ENCODE measurements at places on chromosomes 5 and 9.

- DNase-seq: no peak
These were observed 5.1 kb upstream of the RALGDS start for GRCh38 chr9:133125941-133126696.

- DNase-seq: no peak
These were observed 550.7 kb upstream of the DAP start for GRCh38 chr5:11311731-11312130.

- DNase-seq: peak; percentile 94
These were observed 45.6 kb downstream of the SAR1B start for GRCh38 chr5:134586866-134587524.

GRCh38 chr5:127011961-127012644 lies 18.3 kb downstream of the MARCHF3 start:
- no peak for DNase-seq

DNA sequence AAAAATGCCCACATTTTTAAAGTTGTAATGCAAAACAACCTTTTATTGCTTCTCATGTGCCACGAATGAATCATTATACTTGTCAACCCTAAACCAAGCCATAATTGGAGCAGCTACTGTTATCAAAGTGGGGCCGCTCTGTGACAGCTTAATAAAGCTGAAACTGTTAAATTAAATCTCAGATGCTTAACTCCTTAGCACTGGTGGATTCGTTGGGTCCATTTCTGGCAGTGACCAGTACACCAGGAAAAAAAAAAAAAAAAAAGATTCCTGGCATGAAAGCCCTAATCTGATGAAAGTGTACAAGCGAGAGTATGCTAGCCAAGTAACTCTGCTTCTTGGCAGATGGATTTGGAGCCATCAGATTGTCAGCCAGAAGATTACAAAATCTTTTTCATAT lies 164.8 kb downstream of the ZSWIM6 start:
- DNase-seq: no peak

DNA sequence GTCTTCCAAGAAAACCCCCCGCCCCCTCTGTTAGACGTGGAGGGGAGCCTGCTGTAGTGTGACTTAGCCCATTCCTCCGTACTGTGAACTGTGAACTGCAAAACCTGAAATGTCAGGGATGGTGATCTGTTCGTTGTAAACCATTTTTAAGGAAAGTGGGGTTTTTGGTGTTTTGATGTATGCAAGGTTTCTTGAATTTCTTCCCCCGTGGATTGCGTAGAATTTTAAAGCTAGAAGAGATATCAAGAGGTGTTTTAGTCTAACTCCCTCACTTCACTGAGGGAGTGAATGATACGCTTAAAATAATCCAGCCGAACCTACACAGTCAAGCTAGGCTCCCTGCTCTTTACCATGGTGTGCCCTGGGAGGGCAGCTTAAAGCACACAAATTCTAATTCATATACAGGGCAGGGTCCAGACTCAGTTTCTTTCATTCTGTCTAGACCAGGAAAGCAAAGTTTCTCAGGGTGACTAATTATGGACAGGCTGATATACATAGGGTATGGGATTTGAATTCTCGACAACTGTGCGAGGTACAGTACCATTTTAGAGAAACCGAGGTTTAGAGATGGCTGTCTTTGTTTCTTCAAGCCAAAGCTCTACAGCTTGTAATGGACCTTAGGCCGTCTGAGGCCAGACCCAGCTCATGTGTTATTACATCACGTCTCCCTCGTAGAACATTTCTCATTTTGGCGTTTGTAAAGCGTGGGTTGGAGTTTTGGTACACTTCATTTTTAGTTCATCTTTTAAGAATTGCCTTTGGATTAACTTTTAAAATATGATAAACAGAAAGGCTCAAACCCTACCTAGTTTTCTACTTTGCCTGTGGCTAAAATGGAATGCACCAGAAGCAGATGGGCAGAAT lies 2.7 kb downstream of the PTGER4 start:
- DNase-seq: peak; percentile 25

DNA sequence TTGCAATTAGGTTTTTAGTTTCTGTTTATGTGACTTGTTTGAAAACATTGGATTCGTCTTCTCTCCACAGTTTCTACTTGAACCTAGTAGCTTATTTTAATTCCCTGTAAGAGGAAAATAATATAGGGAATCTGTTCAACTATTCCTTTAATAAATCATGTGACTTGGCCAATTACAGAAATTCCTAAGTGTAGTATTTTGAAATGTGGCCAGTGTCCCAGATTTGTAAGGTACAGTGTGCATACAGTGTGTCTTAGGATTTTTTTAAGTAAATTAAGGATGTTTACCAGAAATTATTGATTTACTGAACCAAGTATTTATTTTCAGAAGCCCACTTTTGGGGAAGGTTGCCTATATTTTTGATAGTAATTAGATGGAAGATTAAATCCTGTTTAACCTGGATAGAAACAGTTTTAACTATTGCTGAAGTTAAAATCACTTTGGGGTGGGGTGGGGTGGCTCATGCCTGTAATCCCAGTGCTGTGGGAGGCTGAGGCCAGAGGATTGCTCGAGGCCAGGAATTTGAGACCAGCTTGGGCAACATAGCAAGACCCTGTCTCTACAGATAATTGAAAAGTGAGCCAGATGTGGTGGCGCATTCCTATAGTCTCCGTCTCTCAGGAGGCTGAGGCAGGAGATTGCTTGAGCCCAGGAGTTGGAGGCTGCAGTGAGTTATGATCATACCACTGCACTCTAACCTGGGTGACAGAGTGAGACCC lies 36.9 kb downstream of the G3BP1 start:
- no peak for DNase-seq

DNA sequence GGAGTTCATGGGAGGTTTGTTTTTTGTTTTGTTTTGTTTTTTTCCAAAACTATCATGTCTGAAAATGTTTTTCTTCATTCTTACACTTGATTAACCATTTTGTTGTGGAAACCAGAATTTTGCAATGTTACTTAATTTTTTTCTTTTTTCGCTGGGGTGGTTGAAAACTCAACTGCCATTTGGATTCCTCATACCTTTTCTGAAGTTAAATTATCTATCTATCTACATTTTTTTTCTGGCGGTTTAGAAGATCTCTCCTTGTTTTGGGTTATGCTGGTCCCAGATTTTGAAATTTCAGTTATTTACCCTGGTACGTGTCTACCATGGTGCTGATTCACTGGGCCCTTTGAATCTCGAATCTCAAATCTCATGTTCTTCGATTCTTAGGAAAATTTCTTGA lies 316.2 kb upstream of the SMARCA2 start:
- DNase-seq: no peak

DNA sequence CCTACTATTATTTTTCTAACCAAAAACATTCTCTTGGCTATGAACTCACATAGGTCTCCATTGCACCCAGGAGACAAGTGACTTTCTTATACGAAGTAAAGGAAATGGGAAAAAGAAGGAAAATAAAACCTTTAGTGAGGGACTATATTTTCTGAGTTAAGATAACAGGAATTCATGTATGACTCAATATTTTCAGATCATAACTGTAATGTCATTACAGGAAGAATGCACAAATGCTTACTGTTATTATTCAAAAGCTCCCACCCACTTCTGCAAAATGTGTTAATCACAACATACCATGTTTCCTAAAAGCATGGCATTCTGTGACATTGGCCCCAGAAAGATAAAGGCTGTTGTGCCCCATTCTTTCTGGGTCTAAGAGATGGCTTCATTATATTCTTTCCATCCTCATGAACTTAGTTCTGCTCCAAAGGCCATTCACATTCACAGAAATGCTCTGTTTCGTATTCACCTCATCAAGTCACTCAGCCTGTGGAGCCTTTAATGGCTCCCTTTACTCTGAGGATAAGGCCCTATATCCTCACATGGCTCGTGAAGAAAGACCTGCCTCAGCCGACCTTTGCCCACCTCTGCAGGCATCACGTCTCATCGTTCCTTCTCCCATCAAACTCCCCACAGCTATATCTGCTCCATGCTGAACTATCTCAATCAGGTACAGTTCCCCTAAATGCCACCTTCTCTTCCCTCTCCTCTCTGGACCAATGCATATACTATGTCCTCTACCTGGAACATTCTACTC lies 77.0 kb downstream of the ABCA1 start:
- no peak for DNase-seq

DNA sequence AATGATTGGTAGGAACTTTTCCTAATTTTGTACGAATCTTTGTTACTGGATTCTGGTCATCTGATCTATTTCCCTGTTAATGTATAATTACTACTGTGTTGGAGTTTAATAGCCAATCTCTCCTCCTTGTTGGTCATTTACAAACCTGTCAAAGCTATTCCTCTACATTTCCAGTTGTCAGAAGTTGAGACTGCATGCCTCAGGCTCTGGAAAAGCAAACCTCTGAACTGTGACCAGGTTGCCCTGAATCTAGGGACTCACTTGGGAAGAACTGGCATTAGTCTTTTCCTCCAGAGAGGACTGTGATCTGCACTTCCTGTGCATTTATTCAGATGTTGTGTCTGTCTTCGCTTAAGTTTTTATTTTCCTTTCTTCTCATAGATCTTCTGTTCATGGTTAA lies 16.1 kb downstream of the PDLIM4 start:
- DNase-seq: no peak

- no peak for DNase-seq
These were observed 10.4 kb downstream of the UBE2D2 start for GRCh38 chr5:139571543-139571942.

DNA sequence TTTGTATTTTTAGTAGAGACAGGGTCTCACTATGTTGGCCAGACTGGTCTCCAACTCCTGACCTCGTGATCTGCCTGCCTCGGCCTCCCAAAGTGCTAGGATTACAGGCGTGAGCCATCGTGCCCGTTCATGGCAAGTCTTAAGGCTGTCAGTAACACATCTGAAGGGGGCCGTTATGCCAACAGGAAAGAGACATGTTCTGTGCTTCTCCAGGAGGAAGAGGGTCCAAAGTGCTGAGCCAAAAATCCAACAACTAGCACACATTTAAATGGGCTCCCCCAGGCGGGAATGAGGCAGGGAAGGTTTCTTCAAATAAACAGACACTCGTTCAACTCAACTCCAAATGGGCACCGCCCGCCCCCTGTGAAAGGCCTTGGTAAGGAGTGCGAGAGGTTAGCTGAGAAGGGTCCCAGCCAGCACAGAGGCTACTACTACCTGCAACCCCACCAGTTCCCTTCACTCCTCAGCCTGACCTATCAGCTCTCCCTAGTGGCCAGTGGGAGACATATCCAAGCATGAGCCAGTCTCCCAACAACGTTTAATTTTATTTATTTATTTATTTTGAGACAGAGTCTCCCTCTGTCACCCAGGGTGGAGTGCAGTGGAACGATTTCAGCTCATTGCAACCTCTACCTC lies 84.1 kb upstream of the DMRT1 start:
- peak; percentile 12 for DNase-seq

GRCh38 chr5:81081461-81081835 lies 121.3 kb downstream of the RASGRF2 start:
- no peak for DNase-seq

DNA sequence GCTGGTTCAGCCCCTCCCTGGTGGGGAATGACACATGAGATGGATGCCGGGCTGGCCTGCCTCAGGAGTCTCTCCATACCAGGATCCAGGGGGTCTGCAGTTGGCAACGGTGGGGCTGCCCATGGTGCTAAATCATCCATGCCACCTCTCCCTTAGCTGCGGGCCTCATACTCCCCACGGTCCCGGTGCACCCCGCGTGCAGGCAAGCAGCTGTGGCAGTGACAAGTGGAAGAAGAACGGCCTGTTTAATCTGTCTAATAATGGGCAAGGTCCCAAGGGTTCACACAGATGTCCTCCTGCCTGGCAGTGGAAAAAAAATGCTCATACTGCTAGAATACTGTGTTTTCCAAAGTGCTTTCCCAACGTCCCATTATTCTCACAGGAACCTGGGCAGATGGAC lies 196.9 kb upstream of the PANK3 start:
- DNase-seq: no peak

DNA sequence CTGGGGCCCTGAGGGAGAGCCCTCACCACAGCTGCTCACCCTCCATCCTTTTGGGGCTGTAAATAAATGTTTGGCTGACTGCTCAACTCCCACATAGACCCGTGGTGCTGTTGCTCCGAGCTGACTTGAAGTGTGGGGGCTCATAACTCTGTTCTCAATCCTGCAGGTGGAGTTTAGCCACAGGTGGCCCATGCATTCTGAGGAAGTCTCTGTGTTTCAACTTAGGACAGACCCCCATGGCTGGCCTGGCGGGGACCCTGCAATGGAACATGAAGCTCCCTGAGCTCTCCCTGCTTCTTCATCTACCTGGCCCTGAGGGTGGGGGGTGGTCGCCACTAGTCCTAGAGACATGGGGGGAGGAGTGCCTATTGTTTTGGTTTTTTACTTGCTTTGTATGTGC lies 19.7 kb downstream of the NDUFS6 start:
- DNase-seq: no peak

- no peak for DNase-seq
These were observed 4.4 kb upstream of the C9orf153 start for GRCh38 chr9:86263876-86264275.

DNA sequence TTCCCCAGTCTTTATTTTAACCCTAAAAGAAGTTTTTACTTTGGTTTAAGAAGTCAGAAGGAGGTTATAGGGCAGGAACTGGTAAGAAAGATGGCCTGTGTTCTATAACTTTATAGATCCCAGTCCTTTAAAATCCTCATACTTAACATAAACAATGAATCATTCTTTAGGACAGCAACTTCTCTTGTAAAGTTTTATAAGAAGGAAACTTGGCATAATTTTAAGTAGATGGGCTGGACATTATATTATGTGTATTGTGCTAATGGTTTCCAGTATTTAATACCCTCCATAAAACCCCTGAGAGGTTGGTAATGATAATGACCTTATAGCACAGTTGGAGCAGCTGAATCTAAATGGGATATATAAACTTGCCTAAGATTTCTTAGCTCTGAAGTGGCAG lies 247.2 kb downstream of the FAM170A start:
- DNase-seq: no peak

DNA sequence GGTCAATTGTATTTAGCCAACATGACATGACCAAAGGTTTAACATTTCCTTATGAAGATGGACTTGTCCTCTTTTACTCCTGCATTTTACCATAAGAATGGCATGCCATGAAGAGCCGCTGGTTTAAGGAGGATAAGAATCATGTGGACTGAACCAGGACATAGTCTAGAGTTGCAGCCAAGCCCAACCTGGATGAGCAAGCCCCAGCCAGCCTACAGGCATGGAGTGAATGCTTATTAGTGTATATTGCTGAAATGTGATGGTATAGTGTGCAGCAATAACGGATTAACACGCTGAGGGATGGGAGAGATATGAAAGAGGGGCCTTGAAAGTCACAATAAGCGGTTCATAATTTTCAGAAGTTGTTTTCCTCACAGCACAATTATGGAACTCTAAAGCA lies 523.2 kb downstream of the NTRK2 start:
- DNase-seq: no peak

DNA sequence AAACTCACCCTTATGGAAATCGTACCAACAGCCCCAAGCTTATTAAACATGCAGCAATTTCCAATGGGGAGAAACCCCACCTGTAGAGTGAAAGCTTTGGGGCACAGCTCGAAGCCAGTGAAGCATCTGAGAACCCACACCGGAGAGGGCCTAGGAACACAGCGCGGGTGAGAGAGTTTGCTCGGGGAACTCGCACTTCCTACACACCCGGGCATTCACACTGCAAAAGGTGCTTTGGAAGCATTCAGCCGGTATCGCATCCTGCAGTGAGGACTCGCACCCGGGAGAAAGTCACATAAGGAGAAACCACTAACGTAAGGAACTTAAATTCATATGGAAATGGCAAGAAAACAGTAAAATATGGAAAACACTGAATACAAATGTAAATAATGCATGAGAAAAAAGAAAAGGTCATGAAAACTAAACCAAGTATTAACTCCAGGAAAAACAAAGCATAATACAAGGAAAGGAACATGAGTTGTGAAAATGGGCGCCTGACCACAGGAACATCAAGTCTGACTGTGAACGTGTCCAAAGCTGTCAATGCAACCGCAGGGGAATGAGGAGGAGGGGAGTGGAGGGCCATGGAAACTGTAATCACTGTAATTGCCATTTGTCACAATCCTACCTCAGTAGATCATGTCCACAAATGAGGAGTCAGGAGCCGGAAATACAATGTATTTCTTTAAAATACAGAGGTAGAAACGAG lies 28.7 kb downstream of the CAMSAP1 start:
- DNase-seq: no peak

Data from stimulated activated CD4-positive, alpha-beta T cell treated with anti-CD3 and anti-CD28 coated beads, Interleukin-15, amount 100 ng/mL, for 24 hours (primary cell).